AG04449 (cell line): ENCODE measurements at places on chromosomes 11 and 22.

DNA sequence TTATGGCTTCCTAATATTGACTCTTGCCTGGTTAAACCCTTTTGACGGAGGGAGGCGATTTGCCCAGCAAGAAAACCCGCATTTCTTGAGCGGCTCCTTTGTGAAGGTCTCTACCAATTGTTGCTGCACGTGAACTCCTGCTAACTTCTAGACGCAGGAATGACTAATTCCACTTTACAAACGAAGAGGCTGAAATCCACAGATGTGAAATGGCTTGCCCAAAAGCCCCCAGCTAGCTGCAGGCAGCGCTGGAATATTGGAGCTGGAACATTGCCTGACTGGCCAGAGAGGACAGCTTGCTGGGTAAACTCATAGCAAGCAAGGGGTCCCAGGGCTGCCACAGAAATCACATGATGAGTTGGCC is 542 bp downstream of the GCAT start:
- no peak for DNase-seq

DNA sequence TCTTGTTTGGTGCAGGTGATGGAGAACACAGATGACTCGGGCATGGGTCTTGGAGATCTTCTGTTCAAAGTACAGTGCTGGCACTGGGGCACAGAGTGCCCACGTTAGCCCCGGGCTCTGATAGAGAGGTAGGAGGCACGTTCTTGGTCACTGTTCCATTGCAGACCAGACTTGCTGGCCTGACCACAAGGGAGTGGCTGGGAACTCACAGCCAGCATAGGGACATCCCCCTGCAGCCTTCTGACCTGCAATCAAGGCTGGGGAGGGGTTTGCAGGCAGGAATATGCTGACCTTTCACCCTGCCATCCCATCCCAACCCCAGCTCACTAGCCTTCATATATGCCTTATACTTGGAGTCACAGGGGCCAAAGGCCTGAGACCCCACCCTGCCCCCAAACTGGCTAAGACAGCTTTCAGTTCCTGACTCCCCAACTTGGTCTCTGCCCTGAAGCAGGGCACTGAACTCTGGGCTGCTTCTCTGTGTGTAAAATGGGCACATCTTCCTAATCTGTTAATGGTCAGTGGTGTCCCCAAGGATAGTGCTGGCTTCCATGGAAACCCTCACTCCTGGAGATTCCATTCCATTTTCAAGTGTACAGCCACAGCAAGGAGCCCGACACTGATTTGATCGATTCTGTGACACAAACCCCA is 4.6 kb downstream of the MRPL49 start:
- no peak for DNase-seq

DNA sequence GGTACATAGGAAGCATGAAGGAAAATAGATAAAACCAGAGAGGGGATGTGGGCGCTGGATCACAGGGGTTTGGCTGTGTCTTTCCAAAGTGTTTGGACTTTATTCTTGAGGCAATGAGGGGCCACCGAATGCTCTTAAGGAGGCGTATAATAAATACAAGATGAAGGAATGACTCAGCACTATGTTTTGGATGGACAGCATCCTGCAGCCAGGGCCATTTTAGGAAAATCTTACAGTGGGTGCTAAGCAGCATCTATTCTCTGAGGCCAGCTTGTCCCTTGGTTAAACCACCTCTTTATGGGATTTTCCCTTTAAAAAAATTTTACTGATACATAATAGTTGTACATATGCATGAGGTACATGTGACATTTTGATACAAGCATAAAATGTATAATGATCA is 4.3 kb upstream of the LDHA start:
- DNase-seq = no peak

DNA sequence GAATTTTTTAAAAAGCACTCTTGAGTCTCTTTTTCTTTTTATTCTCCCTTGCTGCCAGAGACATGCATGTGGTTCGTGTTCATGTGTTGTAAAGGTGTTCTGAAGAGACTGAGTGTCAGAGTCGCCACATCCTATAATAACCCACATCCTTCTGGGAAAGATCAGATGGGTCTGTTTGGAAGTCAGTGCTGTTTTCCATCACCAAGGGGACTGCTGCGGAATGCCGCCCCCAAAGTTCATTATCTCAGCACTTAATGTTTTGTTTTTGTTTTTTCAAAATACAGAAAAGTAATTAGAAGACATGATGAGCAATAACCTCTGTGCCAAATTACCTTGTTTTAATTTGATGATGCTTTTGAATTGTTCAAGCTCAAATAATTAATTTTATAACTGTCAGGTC is 56.9 kb upstream of the EIF3M start:
- no peak for DNase-seq

DNA sequence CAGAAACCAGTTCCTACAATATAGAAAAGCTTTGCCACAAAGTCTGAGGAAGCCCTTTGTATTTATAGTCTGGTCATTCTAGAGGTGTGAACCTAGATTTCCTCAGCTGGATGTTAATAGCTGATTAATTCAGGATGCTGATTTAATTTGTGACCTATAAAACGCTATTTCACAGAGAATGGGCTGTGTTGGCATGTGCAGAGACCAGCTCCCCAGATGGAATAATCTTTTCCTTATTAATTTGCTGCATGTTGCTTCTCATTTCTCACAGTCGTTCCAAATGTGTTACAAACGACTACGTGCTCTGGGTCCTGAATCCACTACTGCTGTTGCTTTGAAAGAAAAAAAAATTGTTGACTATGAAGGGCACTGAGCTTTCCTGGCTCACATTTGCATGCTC is 49.3 kb downstream of the BDNF start:
- DNase-seq = no peak
